Stimulated activated CD4-positive, alpha-beta T cell treated with anti-CD3 and anti-CD28 coated beads, Interleukin-4, amount 100 ng/mL, for 1 hour (primary cell): ENCODE measurements at places on chromosomes 11 and 22.
A peak's percentile ranks its signal among the peaks of the same experiment; 100 is the strongest.

GRCh38 chr11:119263352-119263940 is 53.5 kb downstream of the MCAM start:
- no peak for DNase-seq

- DNase-seq = peak; percentile 4
Observed at GRCh38 chr11:29343465-29344333, 673.1 kb downstream of the KCNA4 start.

DNA sequence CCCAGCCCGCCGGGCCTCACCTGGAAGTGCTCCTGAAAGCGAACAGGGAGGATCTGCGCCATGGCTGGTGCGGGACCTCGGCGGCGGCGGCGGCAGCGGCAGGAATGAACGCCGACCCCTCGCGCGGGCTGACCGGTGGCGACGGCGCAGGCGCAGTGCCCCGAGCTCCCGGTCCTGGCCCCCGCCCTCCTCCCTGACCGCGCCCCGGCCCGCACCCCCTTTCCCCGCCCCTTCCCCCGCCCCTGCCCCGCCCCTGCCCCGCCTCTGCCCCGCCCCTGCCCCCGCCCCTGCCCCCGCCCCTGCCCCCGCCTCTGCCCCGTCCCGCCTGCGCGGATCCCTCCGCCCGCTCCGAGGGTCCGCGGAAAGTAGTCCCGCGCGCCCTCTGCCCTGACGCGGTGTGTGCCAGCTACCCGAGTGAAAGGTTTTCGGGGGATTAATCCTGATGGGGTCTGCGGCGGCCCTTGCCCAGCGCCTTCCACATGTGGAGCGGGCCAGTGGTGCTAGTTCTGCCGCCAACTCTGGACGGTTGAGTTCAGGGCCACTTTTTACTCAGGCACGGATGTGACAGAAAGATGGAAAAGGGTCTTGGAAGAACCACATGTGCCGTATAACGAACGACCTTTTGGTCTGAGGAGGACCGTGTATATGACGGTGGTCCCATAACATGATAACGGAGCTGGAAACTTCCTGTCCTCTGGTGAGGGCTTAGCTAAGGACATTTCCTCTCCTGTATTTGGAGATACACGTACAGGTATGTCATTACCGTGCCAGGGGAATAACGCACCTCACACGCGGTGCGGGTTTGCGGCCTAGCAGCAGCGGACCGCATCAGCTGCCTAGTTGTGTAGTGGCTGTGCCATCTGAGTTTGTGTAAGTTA is at the start of gene CLTCL1:
Gene CLTCL1, minus strand, starts transcription at position 140 of the 878 bp plus-strand sequence. Its CDS starts 78 bp downstream, at position 62.
- peak; percentile 69 for DNase-seq

DNA sequence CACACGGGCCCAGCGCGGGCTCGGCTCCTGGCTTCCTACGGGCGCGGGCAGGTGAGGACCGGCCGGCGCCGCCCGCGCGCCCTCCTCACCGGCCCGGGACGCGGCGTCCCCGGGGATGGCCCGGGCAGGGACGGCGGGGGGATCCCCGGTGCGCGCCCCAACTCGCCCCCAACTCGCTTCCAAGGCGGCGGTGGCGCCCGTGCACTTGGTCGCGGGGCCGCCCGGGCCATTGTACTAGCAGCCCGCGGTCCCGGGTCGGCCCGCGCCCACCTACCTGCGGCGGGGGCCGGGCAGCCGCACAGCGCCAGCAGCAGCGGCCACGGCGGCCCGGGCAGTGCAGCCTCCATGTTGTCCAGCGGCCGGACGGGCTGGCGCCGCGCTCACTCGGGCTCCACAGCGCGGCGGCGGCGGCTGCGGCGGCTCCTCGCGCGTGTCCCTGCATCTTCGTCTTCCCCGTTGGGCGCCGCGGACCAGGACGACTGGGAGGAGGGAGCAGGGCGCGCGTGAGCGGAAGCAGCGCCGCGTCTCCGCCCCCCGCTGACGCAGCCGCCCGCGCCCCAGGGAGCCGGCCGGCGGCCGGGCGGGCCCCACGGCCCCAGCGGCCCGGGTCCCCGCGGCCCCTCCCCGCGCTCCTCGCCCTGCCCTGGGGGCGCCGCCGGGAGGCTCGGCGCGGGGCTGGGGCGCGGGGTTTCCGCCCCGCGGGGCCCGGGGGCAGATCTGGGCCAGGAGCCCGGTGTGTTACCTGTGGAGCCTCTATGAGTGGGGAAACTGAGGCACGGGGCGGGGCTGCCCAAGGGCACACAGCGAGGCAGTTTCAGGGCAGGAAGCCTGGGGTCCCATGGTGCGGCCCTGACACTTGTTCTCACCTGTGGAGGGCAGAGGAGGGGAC is 159.3 kb upstream of the GRK3 start:
- peak; percentile 74 for DNase-seq

- no peak for DNase-seq
Observed at GRCh38 chr11:15943418-15944197, 412.7 kb downstream of the SOX6 start.

DNA sequence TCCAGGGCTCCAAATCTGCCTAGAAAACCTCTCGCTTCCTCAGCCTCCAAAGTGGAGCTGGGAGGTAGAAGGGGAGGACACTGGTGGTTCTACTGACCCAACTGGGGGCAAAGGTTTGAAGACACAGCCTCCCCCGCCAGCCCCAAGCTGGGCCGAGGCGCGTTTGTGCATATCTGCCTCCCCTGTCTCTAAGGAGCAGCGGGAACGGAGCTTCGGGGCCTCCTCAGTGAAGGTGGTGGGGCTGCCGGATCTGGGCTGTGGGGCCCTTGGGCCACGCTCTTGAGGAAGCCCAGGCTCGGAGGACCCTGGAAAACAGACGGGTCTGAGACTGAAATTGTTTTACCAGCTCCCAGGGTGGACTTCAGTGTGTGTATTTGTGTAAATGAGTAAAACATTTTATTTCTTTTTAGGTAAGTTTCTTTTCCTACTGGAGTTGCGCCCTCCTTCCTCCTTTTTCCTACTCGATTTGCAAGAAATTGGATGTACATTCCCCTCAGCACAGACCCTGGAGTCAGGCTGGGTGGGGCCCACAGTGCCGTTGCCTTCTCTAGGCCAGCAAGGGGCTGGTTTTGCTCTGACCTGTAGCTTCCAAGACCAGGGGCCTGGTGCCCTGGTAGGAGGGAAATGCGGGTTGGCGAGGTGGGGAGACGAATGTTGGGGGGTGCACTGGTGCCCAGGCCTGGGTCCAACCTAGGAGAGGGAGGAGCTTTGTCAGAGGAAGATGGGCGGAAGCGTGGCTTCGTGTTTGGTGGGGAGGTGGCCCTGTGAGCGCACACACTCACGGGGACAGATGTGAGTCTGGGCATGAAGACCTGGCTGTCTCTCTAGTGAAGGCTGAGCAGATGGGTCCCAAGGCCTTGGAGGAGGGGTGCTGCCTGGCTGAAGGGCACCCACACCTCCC is 50.6 kb downstream of the ST14 start:
- DNase-seq = no peak

DNA sequence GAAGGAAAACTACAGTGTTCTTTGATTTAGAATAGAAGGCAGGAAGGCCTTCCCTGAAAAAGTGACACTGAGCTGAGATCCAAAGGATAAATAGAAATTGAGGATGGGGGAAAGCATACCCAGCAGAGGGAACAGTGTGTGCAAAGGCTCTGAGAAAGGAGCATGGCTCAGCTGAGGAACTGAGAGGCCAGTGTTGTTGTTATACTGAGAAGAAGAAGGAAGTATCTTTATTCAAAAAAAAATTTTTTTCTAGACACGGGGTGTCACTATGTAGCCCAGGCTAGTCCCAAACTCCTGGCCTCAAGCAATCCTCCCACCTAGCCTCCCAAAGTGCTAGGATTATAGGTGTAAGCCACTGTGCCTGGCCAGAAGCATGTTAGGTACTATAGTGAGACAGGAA is 3.5 kb upstream of the PIK3C2A start:
- no peak for DNase-seq

- no peak for DNase-seq
Observed at GRCh38 chr11:103889679-103890078, 146.8 kb upstream of the DDI1 start.

- no peak for DNase-seq
Observed at GRCh38 chr11:42465623-42466022, 846.2 kb upstream of the API5 start.

GRCh38 chr22:30290342-30291057 is 1.2 kb upstream of the CASTOR1 start:
- no peak for DNase-seq

- no peak for DNase-seq
Observed at GRCh38 chr22:20571078-20571503, 63.7 kb downstream of the MED15 start.

DNA sequence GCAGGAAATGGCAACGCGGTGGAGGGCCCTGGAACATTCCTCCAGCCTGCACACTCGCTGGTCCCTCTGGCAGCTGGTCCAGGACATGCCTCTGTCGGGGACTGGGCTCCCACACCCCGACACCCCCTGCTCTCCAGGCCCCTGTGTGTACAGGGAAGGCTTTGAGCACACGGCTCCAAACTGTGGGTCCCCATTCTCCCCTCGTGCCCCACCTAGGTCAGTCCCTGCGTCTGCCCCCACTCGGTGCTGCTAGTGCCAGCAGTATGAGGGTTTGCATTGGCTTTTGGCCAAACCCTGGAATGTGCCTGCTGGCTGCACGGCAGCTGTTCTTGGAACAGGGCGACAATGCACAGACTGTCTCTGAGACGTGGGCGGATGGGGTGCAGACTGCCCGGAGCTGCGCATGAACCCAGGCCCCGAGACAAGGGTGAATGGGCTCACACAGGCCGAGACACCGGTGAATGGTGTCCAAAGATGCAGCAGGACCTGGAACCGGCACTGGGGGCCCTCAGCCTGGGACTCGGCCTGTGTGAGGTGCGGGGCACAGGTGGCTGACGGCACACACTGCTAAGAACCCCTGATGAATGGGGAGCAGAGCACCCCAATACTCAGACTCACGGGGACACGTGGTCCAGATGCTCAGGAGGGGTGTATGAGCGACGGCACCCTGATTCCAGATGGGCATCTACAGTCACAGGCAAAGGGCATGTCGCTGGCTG is 7.5 kb upstream of the SYT8 start:
- no peak for DNase-seq

- peak; percentile 74 for DNase-seq
Observed at GRCh38 chr22:22558972-22559603, at the start of gene PRAME. TSS of gene PRAME (minus strand) at chr22:22559265. CDS start at chr22:22556832, 2,433 bp downstream.

DNA sequence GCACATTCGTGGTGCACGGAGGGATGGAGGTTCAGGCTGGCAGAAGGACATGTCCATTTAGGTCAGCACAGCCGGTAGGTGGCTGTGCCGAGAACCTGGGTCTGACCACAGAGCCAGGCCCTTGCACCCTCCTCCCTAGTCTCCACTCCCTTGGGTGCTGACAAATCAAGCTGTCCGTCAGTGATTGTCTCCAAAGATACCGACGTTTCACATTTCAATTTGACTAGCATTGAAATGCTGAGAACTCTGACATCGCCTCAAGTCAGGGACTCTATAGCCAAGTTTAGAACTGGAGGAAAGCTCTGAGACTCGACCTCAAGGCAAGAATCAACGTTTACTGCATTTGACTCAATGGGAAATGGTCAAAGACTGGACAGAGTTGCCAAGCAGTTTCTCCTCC is 1321.1 kb downstream of the TBC1D22A start:
- DNase-seq = no peak

GRCh38 chr22:30685178-30685577 is 9.5 kb upstream of the OSBP2 start:
- DNase-seq = no peak

DNA sequence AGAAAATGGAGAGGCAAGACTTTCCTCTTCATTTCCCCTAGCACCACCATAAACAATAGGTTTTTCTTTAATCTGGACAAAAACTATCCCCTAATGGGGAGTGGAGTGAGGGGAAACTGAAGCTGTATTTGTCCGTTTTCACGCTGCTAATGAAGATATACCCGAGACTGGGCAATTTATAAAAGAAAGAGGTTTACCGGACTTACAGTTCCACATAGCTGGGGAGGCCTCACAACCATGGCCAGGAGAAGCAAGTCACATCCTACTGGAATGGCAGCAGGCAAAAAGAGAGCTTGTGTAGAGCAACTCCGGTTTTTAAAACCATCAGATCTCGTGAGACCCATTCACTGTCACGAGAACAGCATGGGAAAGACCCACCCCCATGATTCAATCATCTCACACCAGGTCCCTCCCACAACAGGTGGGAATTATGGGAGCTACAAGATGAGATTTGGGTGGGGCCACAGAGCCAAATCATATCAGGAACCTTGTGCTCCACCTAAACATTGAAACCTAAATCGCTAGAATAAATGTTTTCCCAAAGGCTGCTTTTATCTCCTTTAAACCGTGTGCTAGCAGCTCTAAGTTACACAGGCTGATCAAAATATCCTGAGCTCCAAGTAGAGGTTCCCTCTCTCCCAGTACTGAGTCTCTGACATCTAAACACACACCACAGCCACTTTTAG is 4.3 kb downstream of the UBQLN3 start:
- no peak for DNase-seq
